ENCODE measurements at places on chromosomes 4 and X.

DNA sequence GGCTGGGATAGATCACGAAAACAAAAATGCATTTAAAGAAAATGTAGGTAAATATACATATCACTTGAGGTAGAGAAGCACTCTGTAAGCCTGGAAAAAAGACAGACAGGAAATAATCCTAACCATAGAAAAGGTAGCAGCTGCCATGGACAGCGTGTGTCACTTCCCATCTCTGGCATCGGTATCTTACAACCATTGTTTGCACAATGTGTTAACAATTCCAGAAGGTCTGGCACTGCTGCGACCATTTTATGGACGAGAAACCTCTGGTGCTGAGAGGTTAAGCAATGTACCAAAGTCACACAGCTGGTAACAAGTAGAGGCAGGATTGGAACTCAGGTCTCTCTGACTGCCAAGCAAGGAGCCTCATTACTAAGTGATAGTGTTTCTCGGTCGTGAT is 1.7 kb upstream of the MTNR1A start:
- no peak for DNase-seq

DNA sequence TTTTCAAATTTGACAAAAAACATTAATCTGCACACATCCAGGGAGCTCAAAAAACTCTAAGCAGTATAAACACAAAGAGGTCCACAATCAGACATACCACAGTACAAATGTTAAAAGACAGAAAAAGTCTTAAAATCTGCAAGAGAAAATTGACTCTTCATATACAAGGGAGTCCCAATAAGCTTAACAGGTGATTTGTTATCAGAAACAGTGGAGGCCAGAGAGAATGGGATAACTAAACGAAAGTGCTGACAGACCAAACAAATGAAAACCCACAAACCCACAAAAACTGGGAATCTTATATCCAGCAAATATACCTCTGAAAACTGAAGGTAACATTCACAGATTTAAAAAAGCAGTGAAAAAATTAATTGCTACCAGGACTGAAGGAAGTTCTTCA is 182.0 kb upstream of the PAQR3 start:
- DNase-seq: no peak

- DNase-seq: no peak
Measured at GRCh38 chrX:153395613-153396319, 5.4 kb downstream of the PNMA6E start.

GRCh38 chrX:118718737-118719136 is 8.7 kb upstream of the IL13RA1 start:
- no peak for DNase-seq

Measured in activated naive CD8-positive, alpha-beta T cell treated with anti-CD3 and anti-CD28 coated beads, Interleukin-2, amount 50 U/mL, for 16 hours (primary cell).